ENCODE measurements at places on chromosomes 3 and 15.

DNA sequence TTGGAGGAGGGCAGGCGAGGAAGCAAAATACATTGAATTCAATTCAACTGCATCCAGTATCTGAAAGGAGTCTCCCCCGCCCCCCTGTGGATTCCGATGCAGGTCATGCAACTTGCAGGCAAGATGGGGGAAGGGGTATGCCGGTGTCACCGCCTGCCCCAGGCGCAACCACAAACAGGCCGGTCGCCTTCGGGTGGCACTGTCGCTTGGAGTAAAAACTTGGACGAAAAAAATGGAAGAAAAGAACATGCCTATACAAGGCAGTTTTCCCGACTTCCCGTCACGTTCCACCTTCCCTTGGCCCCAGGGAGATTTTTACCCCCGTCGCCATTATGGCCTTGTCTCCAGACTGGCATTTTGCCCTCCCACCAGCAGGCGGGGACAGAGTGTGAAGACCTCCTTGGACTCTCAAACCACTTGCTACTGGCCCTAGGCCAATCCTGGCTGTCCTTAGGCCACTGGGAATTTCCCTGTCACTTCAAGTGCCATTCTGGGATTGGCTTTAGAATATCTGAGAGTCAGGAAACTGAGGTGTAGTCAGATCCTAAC lies 1.6 kb upstream of the NTRK3 start:
- no peak for DNase-seq

DNA sequence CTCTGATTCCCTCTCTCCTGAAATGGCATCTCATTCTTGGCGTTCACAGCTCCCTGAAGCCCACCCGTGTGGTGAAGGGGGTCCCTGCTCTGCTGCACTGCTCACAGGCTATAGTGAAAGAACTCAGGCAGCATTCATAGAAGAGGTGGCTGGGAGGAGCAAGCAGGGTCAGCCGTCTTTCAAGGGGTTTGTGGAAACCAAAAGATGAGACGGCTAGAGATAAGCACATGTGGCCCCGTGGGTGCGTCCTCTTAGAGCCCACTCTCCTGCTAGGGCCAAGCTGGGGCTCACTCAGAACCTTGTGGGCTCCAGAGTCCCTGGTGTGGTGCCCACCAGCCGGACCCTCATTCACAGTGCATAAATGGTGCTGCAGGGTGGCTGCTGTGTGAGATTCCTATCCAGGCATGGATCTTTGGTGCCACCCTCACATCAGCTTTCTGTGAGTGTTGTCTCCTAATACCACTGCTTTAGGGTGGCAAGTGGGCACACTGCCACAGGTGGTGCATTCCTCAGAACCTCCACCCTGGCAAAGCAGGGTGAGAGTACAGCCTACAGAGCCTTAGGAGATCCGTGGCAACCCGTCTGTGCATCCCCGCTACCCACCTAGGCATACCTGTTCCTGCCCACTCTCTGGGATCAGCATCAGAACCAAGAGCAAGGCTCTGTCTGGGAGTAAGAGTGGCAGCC lies 11.2 kb upstream of the SEMA4B start:
- no peak for DNase-seq

DNA sequence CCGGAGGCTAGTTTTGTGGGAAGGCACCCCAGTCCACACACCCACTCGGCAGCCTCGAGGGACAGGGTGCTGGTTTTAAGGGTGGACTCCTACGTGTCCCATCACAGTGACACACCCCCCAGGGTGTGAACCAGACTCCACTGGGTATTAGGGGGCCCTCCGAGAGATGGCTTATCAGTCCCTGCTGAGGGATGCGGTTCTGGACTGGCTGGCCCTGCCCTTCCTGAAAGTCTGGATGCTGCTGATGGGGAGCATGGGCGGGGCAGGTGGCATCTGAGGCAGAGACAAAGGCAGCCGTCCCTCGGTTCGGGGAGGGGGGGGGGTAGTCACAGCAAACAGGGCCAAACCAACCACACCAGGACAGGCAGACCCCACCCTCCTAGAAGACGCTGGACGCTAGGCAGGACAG lies 939 bp upstream of the ULK3 start:
- no peak for DNase-seq

GRCh38 chr3:141065841-141066805 lies 15.0 kb downstream of the SPSB4 start:
- DNase-seq = no peak

DNA sequence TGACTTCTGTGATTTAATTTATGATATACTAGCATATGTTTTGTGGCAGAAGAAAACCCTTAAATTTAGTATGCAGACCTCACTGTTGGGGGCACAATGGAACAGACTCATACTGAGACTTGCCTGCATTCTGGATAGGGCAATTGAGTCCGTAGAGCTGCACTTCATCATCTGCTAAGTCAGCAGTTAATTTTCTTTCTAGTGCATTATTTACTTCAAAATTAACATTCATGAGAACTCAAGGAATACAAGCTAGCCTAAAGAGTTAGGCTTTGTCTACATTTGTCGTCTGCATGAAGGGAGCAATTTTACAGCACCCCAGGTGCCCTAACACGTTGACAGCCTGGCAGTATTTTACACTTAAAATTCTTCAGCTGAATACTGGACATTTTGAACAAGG lies 345.5 kb downstream of the CHL1 start:
- no peak for DNase-seq

DNA sequence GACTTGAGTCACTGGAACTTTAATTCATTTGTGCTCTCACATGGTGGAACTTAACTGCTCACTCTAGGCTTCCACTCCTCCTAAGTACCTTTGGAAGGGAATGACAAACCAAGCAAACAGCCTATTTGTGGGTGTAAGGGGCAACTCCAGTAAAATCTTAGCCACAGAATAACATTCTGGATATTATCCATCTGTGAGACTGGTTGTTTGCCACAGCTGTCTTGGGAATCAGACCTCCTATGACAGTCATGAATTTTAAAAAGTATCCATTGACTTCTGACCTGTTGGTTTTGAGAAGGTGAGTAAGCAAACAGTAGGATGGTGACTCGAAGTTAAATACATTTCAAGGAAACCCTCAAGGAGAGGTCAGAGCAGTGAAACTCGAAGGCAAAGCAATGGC lies 147.3 kb upstream of the CDIN1 start:
- no peak for DNase-seq

DNA sequence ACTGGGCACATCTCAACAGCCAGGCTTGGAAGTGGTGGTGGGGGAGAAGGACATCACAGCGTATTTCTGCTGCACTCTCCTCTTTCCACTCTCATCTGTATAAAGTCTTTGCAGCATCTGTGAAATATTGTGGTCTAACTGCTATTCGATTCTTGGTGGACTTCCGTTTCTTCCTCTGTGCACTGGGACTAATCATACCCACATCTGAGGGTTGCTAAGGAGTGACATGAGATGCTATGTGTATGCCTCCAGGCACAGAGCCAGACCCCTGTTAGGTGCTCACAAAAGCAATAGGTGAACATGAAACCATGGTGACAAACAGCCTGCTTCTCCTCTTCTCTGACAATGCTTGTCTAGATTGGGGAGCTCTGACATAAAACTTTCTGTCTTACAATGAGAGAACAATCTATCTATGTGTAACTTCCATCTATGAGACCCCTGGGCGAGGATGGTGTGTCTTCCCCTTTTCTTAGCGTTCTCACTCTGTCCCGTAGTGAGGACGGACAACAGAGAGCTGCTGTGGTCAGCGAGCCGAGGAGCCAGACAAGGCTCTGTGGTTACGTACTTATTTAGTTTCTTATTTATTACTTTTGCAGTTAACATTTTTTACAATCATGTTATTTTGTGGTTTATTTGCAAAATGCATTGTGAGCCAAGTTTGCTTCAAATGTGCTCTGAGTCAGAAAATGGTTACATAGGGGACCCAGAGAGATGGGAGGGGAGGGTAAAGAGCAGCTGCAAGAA lies 196.7 kb upstream of the TPRG1 start:
- DNase-seq = peak; percentile 94

- no peak for DNase-seq
Measured at GRCh38 chr15:35987056-35987455, 441.1 kb upstream of the DPH6 start.

- no peak for DNase-seq
Measured at GRCh38 chr3:48727511-48727910, 10.5 kb upstream of the IP6K2 start.

- DNase-seq = no peak
Measured at GRCh38 chr3:114235431-114235830, 1.9 kb downstream of the ZNF80 start.

DNA sequence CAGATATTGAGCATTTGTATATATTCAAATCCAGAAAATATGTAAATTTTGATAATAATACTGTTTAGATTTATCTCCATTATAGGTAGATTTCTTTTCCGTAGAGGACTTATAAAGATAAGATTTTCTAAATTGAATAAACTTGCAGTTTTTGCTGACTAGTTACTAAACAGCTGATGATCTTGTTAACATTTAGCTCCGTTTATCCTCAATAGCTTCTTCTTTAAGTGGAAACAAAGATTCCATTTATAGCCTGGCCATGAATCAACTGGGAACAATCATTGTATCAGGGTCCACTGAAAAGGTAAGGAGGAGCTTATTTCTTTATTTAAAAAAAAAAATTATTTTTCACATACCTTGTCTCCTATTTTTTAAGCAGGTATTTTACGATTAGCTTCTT lies 16.7 kb downstream of the WDR48 start:
- DNase-seq = no peak

GRCh38 chr3:59816312-59816711 lies 766.5 kb upstream of the CFAP20DC start:
- no peak for DNase-seq
